Lower lobe of right lung (tissue), 2 donors: ENCODE measurements at places on chromosomes 2 and 18.
A peak's percentile ranks its signal among the peaks of the same experiment; 100 is the strongest.

- DNase-seq = no peak
These were observed 232.3 kb upstream of the CHAC2 start for GRCh38 chr2:53535234-53535840.

DNA sequence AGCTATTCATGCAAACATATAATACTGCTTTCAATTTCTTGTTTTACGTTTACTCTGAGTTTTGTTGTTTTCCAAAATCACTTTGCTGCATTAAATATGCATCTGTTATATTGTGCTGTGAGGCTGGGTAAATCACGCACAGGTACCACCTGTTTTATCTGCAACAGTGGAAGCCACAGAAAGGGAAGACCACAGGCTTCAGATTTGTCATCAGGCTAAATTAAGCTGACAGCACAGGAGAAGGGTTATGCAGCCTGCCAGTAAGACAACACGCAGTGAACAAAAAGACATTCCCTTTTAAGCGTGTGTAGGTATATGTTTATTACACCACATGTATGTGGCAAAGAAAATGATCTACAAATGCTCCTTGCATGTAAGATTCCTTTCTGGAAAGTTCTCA, 38.2 kb downstream of the ZNF516 start:
- DNase-seq = no peak

- DNase-seq = no peak
These were observed 56.6 kb downstream of the SYT4 start for GRCh38 chr18:43220691-43221090.

- DNase-seq = no peak
These were observed 31.0 kb downstream of the EDAR start for GRCh38 chr2:108958002-108958401.

DNA sequence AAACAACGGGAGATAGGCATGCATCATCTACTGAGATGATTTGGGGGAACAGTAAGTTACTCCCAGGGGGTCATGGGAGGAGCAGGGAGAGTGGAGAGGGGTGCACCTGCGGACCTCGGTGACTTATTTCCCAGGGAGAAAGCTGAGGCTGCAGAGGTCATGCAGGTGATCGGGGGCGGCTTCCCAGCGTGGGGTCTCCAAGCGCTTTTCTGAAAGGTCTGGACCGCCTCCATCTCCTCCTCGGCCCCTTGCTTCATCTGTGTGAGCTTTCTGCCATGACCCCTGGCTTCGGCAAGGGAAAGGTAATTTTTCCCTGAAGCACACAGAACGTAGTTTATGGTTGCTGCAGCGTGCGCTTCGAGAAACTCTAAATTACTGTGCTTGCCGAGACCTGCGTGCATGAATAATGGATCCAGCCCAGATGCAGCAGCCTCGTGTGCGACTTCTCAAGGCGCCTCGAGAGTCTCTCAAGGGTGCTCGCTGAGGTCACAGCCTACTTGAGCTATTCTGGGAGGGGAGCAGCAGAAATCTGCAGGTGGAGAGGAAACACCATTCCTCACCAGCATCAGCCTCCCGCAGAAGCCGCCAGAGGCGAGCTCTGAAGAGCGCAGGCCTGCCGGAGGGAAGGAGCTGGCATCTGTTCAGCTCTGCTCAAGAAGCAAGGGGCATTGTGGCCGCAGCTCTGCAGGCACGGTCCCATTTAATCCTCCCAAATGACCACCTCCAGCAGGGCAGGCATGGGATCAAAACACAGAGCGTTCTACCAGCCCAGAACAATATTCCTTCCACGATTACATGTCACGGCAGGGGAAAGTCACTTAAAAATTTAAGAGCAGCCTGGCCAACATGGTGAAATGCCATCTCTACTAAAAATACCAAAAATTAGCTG, 308.4 kb upstream of the MYT1L start:
- peak; percentile 80 for DNase-seq

DNA sequence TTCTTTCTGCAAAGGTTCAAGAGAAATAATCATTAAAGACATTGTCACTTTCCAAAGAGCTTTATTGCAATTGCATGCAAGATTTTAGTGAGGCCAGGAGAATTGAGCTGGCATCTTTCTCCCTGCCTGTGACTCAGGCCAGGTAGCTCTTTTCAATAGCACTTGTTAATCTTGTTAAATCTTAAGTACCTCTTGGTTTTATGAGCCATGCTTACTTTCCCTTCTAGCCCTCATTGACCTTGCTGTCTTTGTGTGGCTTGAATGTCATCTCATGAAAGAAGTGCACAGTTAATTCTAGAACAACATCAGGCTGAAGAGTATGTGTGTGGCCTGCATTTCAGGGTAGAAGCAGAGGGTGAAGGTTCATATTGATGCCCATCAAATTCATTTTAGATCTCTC, 14.8 kb upstream of the LGALSL start:
- DNase-seq = no peak

- no peak for DNase-seq
These were observed 10.4 kb upstream of the SPATS2L start for GRCh38 chr2:200296118-200296517.

- no peak for DNase-seq
These were observed 139.9 kb upstream of the MEX3C start for GRCh38 chr18:51337406-51337805.

- DNase-seq = no peak
These were observed 36.3 kb upstream of the TTC21B start for GRCh38 chr2:165989851-165990250.

DNA sequence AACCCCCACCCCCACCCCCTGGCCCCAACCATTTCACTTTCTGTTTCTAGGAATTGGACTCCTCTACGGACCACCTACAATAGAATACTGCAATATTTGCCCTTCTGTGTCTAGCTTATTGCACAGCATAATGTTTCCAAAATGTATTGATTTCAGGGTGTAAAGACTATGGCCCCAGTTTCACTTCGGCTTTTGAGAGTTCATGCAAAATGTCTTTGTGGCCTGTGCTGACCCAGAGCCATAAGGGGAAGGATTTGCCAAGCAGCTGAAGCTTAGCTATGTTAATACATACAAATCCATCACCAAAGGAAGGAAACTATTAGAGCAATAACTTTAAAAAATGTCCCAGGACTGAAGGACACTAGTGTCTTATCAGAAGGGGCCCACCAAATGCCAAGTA, 11.2 kb upstream of the ATP9B start:
- DNase-seq = no peak

DNA sequence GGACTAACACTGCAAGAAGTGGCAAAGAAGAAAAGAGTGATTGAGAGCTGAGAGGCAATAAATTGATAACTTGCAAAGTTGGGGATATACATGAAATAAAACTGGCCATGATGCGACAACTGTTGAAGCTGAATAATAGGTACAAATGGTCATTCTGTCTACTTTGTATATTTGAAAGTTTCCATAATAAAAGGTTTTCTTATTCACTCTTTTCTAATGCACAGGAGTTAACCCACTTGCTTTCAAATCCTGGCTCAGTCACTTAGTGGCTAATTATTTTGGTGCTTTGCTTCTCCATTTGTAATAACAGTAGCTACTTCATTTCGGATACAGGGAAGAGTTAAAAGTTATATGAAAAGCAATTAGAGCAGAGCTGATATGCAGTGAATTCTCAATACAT, 159.7 kb upstream of the WDSUB1 start:
- no peak for DNase-seq

DNA sequence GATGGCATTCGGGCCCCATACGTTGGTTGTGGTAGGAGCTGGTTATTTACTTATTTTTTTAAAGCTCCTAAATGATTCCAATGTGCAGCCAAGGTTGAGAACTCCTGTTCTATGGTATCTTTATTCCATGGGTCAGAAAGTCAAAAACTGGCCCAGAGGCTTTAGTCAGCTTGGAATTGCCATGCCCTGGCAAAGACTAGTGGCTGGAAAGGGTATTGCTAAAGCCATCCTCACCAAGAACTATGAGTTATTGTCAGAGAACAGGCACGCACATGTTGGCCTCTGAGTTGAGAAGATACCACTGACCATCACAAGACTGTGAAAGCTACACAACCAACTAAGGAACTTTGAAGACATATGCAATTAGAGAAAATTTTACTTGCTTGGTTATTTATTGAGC, 47.9 kb upstream of the ACMSD start:
- DNase-seq = no peak

DNA sequence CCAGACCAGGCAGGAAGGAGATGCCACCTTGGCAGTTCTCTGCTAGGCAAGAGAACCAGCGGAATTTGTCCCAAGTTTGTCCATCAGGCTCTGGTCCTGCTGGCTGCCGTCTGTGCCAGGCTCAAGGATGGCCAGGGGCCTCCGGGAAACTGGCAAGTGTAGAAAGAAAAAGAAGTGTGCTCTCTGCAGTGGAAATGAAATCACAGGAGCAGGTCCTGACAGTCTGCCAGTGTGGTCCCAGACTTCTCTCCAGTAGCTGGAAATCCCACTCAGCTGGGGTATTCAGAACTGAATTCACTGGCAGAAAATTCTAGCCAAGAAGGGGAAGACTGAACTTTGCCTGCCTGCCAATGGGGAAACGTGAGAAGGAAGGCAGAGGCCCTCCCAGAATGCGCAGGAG, 91.0 kb downstream of the STPG4 start:
- DNase-seq = no peak

DNA sequence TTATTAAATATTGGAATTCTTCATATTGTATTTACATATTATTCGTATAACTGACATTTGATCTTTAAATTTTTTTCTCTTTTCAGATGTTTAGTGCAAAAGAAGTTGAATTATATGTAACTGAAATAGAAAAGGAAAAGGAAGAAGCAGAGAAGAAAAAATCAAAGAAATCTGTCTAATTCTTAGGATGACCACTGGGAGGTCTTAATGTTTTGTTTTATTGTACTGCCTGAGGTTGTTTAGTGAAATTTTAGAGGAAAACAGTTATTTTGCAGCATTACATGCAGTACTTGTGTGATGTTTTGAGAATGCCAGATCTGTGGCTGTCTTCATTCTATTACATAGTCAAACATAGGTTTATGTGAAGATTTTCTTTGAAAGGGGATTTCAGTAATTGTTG, 34.0 kb upstream of the TAF4B start:
- DNase-seq = no peak

GRCh38 chr18:46035696-46036680, 36.1 kb downstream of the PSTPIP2 start:
- DNase-seq = no peak

DNA sequence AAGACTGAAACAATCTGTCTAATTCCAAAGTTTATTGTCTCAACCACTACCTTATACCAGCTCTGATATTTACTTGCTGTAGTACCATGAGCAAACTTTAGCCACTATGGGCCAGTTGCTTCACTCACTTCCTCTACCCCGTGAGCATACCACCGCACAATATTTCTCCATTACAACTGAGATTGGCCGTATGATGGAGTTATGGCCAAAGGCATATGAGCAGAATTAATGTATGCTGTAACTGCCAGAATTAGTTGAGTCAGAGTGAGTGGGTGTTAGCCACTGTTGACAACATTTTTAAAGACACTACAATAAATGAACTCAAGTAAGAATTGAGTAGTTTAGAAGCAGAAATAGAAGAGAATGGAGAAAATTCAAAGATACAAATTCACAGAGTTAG, 69.7 kb downstream of the LRATD1 start:
- no peak for DNase-seq

GRCh38 chr2:232376260-232376659, 2.3 kb upstream of the ALPP start:
- peak; percentile 11 for DNase-seq

GRCh38 chr2:231117922-231118613, 6.8 kb downstream of the HTR2B start:
- no peak for DNase-seq

GRCh38 chr2:183248866-183249567, 124.8 kb downstream of the NUP35 start:
- no peak for DNase-seq

DNA sequence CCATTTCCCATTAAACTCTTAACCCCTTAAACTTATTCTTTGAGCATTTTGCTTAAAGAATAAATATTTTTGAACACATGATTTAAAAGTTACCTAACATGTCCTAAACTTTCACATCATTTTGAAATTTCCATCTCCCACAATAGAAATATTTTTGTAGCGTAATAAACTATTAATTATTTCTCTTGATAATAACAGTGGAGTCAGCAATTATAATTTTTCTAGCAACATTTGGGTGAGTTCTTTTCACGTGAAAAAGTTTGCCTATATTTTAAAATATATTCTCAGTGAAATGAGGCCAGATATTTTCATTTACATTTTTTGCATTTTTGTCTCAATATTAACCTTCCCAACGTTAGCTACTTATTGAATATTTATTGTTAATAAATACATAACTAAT, 320.4 kb upstream of the CRIM1 start:
- no peak for DNase-seq

- DNase-seq = no peak
These were observed 220.1 kb downstream of the OSR1 start for GRCh38 chr2:19138264-19138825.

- DNase-seq = no peak
These were observed 339.8 kb downstream of the ZEB2 start for GRCh38 chr2:144180131-144180530.

GRCh38 chr2:209380293-209380692, 43.6 kb upstream of the MAP2 start:
- DNase-seq = no peak

DNA sequence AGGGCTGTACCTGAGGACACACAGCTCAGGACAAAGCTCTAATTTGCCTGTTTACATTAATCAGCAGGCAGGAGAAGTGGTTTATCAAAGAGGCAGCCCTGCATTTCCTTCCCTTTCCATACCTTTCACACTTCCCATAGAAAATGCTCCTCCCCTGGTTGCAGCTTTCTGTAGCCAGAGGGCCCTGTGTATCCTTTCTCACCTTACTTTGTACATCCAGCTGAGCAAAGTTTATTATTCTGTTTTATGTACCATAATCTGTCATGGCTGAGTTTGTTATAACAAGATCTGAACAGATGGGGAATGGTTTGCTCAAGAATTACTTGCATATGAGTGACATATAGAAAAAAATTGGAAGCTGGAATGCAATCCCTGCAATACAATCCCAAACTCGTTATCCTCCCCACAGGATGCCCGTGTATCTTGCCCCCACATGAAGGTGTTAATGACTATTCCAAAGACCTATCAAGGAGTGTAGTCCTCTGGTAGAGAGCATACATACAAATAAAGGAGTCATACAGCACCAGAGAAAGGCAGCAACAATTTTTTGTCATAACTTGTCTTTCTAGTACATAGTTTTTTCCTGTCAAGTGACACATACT, 1025.8 kb upstream of the KLHL29 start:
- DNase-seq = no peak

- DNase-seq = no peak
These were observed 109.2 kb downstream of the TMEM18 start for GRCh38 chr2:567865-568638.
